ENCODE measurements at places on chromosomes 2 and 18.

DNA sequence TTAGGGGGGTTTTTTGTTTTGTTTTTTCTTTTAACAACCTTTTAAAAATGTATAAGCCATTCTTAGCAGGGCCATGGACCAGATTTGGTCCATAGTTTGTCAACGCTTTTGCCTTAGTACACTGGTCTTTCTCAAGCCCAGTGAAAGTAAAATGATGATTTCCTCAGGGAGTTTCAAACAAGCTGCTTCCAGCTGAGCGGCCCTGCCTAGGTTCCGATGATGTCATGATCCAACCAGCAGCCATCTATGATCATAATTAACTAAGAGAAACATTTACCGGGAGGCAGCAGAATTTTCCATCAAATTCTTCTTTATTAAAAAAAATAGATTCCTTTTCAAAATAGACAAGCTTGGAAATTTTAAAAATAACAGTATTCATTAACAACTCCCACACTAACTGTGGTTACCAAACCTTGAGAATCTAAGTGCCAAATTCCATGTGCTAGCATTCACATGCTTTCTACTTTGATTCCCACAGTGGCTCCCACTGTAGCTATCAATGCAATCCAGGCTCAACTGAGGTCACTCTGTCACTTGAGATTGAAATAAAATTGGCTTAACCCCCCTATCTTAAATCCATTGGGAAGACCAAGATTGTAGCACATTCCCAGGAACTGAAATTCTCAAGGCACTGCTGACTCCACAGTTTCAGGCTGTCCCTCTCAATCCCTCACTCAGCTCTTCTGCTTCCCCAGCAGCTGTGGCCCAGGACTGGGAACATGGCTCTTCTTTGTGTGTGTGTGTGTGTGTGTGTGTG is 148.9 kb downstream of the RNF152 start:
- no peak for DNase-seq

DNA sequence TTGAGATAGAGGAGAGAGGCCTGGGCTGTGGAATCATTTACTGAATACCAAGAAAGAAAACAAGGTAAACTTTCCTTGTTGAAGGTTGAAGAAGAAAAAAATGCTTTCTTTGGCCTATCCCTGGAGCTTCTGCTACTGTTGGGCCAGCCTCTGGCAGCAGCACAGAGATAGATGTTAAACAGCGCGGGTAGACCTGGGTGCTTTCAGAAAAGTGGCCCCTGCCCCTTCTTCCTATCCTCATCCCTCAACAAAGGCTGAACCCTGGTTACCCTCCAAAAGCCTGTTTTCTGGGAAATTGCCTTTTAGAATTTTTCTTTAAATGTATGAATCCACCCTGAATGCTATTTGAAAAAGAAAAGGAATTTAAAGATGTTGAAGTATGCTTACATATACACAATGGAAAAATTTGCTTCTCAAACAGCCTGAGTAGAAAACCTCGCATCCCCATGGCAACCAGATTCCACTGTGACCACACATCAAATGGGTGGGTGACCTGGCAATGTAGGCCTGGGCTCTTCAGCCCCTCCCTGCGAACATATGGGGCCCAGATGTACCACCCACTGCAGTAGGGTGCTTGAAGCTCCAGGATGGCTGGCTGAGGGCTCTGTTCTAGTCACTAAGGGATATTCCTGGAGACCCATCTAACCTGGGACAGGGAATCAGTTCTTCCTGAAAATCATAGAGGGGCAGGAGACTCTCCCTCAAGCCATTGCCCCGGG is 23.4 kb upstream of the CHRNA1 start:
- peak; percentile 8 for DNase-seq

DNA sequence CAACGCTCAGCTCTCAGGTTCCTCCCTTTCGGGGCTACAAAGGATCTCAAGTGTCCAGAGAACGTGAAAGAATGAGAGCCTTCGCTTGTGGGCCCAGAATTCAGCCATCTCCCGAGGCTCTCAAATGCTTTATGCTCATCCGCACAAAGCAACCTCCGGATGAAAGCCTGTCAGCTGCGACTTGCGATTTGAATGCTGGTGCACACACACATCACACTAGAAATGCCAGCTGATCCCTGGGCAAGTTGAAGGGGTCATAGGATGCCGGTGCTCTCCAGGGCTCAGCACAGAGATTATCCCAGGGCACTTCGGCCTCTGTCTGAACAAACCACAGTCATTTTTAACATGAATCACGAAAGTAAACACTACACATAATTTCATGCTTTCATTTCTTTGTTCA is 141.8 kb upstream of the MYT1L start:
- DNase-seq, result no peak

DNA sequence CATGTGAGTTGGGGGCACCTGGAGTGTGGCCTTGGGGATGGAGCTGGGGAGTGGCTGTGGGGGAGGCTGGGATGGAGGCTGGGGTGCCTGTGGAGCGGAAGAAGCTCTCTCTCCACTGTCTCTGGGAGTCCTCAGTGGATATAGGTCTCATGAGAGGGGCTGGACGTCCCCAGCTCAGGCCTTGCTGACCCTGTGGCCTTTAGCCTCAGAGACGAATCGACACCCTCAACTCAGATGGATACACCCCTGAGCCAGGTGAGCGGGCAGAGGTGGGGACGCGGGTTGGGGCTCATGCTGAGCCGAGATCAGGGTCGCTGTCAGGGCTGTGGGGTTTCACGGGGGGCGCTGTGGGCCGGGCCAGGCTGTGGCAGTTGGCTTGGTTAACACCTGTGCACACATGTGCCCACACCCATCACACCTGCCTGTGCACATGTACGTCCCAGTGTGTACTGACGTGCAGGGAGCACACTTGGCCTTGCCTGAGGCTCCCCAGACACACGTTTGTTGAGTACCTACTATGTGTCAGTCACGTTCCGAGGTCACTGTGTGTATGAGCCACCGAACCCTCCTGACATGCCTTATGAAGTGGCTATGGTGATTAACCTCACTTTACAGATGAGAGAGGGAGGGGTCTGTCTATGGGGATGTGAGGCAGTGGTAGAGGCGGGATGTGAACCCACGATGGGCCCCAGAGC is 20.1 kb downstream of the ZAP70 start:
- no peak for DNase-seq

GRCh38 chr2:18932853-18933252 is 343.5 kb upstream of the NT5C1B start:
- no peak for DNase-seq

DNA sequence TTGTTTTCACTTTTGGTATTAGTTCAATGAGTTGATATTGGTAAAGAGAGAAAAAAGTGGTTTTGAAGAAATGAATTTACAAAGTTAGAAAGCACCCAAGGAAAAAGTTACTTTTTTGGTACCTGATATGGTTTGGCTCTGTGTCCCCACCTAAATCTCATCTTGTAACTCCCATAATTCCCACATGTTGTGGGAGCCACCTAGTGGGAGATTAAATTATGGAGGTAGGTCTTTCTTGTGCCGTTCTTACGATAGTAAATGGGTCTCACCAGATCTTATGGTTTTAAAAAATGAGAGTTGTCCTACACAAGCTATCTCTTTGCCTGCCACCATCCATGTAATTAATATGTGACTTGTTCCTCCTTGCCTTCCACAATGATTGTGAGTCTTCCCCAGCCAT is 965.6 kb upstream of the NRXN1 start:
- DNase-seq, result no peak

DNA sequence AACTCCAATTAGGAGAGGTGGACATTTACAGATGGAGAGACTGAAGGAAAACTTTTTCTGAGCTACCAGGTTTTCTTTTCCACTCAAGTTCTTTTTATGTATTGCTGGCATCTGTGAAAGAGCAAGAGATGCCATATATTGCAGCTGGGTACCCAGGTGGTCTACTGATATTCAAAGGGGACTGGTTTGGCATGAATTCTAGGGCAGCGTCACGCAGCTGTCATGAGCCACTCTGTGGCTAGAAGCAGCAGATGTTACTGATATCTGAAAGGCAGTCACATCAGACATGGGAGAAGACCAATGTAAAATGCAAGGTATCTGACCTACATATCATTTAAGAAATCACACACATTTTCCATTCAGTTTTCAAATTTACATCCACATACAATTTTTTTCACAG is 408.8 kb downstream of the GALNT13 start:
- DNase-seq, result no peak

Measured in NCI-H526 (cell line).